ENCODE measurements at places on chromosomes 7 and 10.

- no peak for DNase-seq
Observed at GRCh38 chr7:111760043-111760442, 197.8 kb upstream of the IMMP2L start.

- no peak for DNase-seq
Observed at GRCh38 chr7:41047789-41048191, 655.1 kb downstream of the INHBA start.

DNA sequence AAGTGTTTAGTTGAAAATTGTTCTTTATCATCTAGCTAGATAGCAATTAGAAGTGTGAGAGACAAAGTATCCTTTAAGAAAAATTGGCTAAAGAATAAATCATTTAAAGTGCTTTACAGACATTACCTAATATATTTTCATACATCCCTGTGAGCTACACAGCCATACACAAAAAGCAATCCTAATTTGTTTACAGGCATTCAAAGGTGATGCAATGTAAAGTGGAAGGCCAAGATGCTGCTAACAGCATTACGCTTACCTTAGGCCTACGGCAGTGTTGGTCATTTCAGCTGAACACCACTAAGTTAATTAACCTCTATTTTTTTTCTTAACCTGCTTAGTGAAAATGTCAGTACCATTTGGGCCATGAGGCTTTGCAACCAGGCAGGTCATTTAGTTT lies 10.7 kb upstream of the CASD1 start:
- DNase-seq = no peak

- DNase-seq = no peak
Observed at GRCh38 chr7:138951953-138952352, 29.2 kb downstream of the KIAA1549 start.

- DNase-seq = no peak
Observed at GRCh38 chr7:78062214-78062613, 263.6 kb downstream of the PHTF2 start.

Measured in activated CD8-positive, alpha-beta memory T cell treated with anti-CD3 and anti-CD28 coated beads for 4 hours (primary cell).